Stimulated activated CD4-positive, alpha-beta T cell treated with anti-CD3 and anti-CD28 coated beads, TNF-alpha, amount 100 ng/mL, for 1 hour (primary cell): ENCODE measurements at places on chromosomes 7 and 10.

GRCh38 chr10:2927958-2928840 is 139.1 kb upstream of the PFKP start:
- DNase-seq: no peak

- DNase-seq: no peak
Observed at GRCh38 chr10:72316748-72317435, 37.8 kb downstream of the DNAJB12 start.

- DNase-seq: no peak
Observed at GRCh38 chr10:96955794-96956193, 123.7 kb downstream of the LCOR start.

- no peak for DNase-seq
Observed at GRCh38 chr7:124780056-124780455, 14.5 kb upstream of the GPR37 start.

DNA sequence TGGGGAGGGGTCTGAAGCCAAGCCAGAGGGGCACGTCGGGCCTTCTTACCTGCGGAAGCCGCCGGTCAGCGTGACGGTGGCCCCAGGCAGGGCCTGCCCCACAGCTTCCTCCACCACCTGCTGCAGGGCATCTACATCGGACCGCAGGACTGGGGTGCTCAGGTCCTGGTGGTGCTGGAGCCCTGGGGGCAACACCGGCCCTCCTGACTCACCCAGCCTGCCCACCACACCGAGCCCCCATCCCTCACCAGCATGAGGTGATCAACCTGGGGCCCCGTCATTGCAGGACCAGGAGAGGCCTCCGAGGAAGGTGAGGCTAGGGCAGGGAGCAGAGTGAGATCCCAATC is 8.0 kb downstream of the POLM start:
- no peak for DNase-seq

GRCh38 chr10:3385487-3385886 is 212.9 kb upstream of the PITRM1 start:
- DNase-seq: no peak

- DNase-seq: no peak
Observed at GRCh38 chr10:88899886-88900285, 19.8 kb downstream of the STAMBPL1 start.

- DNase-seq: no peak
Observed at GRCh38 chr7:1404898-1405548, 54.2 kb downstream of the MICALL2 start.

GRCh38 chr10:72318418-72319262 is 36.1 kb downstream of the DNAJB12 start:
- no peak for DNase-seq

- DNase-seq: no peak
Observed at GRCh38 chr10:71088054-71088453, 124.3 kb upstream of the UNC5B start.

- DNase-seq: no peak
Observed at GRCh38 chr10:49299816-49300139, 808 bp downstream of the C10orf71 start.

GRCh38 chr10:126268013-126268920 is 120.0 kb downstream of the ADAM12 start:
- DNase-seq: no peak

GRCh38 chr10:116665541-116666125 is 44.9 kb downstream of the PNLIPRP2 start:
- no peak for DNase-seq

DNA sequence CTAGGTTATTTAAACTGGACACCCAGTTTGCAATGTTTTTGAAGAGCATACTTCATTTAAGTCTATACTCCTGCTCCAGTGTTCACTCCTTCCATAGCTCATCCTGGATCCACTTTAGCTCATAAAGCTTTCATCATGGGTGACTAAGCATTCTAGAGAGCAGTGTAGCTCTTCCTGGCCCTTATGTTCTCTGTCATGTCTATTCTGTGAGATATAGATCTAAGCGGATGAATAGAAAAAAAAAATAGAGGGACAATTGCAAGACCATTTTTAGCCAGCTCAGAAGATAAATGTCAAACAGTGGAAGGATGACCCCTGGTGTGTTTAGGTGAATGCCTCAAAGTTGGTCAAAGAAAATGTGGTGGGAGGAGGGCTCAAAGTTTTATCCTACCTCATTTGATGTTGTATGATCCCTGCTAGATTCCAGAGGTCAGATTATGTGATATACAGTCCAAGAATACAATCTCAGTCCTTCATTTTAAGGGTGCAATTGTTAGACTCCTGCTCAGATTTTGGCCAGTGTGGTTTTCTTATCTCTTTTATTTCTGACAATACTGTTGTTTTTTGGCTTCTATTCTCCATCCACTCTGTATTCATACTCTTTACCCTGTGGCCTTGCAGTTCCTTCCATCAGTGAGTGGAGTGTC is 7.5 kb upstream of the HECW1 start:
- DNase-seq: no peak

DNA sequence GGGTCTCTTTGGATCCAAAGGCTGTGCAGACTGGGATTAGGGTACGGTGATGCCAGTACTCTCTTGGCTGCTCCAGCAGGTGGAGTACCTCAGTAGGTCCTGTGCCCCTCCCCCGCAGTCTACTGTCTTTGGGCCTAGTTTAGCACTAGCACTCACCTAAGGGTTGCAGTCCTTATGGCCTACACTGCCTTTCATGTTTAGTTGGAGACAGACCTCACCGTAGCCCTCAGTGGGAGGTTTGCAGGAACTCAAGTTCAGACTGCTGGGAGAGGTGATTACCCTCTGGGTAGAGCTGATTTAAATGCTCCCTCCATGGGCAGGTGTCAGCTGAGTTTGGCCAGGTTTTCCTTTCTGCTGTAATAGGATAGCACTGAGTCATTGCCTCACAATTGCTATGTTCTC is 210.8 kb upstream of the TMEM196 start:
- DNase-seq: no peak

- no peak for DNase-seq
Observed at GRCh38 chr7:131288450-131288849, 39.2 kb upstream of the MKLN1 start.

DNA sequence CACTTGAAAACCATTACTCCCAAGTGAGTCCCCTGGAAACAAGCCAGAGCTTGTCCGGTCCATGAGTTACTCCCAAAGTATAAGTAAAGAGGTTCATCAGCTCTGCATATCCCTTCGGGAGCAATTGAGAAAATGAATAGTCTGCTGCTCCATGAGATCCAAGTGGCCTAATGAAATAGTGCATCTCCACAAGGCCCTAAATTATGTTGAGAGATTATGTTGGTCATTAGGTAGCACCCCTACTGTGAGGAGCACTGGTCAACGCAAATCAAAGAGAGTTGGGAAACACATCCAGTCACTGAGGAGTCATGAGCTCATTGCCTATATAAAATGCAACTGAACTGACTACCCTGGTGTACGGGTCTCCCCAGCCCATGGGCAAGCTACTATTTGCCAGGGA is 205.5 kb upstream of the AOAH start:
- no peak for DNase-seq

DNA sequence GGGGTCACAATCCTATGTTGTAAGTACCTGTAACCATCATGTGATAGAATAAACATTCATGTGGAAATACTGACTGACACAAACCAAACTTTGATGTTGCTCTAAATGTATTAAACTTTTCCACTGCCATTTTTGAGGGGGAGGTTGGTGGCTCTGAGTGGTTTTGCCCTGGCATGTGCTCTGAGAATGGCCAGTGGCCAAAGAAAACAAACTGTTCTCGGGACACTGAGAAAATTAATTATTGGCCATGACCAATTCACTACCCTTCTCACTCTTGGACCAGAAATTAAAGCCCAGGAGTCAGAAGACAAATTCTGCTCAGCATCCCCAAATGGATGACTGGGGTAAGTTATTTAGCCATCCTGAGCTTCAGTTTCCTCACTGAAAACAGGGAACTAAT is 195.9 kb downstream of the XPNPEP1 start:
- no peak for DNase-seq

- DNase-seq: no peak
Observed at GRCh38 chr7:129258649-129259389, 34.0 kb downstream of the AHCYL2 start.

- DNase-seq: no peak
Observed at GRCh38 chr10:5282137-5282536, 82.6 kb upstream of the UCN3 start.

DNA sequence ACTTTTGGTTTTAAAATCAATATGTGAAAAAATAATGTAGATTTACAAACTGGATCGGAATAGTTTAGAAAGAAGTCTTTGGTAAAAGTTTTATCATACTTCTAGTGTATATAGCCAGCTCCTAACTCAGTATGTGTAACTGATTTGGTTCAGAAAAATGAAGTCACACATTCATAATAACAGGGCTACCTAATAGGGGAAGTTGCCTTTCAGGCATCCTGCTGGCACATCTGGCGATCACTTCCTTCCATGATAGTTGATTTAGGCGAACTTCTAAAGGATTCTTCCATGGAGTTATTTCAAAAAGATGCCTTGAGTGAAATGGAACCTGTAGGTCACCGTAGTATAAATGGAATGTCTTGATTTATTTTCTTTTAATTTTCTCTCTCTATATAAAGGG is 69.1 kb downstream of the SHH start:
- no peak for DNase-seq

- no peak for DNase-seq
Observed at GRCh38 chr10:25902002-25902401, 32.0 kb upstream of the MYO3A start.

GRCh38 chr10:123069246-123069986 is 60.6 kb downstream of the ACADSB start:
- no peak for DNase-seq

DNA sequence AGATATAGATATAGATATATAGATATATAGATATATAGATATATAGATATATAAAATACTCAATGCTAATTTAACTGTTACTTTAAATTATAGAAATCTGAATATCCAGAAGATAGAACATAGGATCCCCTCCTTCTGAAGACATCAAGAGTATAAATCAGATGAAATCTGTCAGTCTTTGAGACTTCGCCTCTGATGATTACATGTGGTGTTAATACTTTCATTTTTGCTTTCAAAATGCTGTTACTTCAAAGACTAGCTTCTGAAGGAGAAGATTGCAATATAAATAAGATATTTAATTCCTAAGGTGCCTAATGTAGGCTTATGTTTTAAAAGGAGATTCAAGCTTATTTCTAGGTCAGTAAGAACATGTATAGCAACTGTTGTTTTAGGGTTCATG is 180.4 kb downstream of the TSPAN12 start:
- no peak for DNase-seq

DNA sequence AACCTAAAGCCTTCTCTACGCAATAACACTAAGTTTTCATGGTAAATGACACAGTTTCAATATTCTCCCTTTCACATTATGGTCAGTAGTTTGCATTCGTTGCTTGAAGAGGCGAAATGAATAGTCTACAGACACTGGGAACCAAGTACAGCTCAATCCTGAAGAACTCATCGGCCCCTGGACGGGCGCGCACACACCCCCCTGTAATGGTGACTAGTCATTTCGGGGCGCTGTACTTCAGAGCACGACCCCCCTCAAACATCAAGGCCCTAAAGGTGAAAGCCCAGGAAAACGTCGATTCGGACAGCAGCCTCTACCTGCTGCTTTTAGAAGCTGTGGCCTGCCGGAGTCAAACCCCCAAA is 1.0 kb downstream of the NT5C2 start:
- DNase-seq: no peak

DNA sequence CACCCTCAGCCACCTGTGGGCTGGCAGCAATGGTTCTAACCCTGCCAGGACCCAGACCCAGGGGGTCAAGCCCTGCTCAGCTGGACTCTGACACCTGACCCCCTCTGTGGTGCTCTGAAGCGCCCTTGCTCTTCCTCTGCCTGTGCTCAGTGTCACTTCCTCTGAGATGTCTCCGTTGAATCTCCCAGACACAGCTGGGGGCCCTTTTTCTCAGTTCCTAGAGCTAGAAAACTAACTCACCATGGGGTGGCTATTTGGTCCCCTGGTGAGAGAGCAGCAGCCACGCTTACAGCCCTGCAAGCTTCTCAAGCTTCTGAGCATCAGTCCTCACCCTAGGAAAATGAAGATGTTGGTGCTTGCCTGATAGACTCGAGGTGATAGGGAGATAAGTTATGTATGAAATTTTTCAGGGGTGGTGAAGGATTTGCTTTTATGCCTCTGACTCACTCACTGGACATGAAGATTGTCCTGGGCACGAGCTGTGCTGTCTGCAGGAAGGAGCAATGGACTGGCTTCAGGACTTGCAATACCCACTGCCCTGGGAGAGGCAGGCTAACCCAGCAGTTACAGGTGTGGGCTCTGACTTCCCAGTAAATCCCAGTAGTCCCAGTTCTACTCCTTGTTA is 29.6 kb downstream of the COL13A1 start:
- no peak for DNase-seq

GRCh38 chr10:79106256-79107050 is 37.7 kb downstream of the ZMIZ1 start:
- DNase-seq: no peak

DNA sequence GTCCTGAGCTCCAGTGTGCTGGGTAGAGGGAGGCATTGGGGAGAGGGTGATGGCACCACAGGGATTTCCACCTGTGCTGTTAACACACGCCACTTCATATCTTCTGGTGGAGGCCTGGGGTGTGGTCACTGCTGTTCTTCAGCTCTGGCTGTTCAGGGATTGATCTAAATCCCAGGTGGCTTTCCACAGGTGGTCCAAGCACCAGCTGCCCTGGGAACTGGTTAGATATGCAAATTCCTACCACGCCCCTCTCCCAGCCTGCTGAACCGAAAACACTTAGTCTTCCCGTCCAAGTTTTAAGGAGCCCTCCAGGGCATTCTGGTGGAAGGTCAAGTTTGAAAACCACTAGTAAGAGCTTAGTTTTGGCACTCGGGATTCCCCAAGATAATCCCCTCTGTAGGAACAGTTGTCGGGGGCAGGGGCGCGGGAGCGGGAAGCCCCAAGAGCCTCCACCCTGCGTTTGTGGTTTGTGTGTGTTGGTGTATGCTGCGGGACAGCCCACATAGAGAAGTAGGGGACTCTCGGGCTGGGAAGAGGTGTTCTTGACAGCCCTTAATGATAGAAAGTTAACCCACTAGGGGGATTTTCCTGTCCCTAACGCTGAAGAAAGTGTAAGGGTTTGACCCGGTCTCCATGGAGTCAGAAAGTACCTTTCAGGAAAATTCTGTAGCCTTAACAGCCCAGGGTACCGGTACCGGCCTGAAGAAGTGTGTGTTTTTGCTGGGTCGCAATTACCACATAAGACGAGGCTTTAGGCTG is 5.1 kb downstream of the DEPP1 start:
- no peak for DNase-seq

- no peak for DNase-seq
Observed at GRCh38 chr7:28627896-28628295, 215.6 kb downstream of the CREB5 start.

GRCh38 chr10:24552346-24553016 is 171.2 kb downstream of the ARHGAP21 start:
- DNase-seq: no peak

DNA sequence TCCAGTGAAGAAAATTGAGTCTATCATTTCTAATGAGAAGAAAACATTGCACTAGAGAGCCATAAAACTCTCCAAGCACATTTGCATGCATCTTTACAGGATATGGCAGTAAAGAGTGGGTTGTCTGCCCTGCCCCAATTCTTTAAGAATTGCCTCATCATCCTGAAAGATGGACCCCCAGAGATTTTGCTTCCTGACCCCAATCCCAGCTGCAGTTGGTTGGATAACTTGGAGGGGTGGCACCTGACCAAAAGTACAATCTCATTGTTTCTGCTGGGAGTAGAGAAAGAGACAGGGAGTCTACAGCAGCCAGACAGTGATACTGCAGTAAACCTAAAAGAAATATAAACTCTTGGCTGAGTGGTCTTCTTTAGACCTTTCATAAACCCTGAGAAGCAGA is 49.1 kb upstream of the ADCY1 start:
- DNase-seq: no peak

- DNase-seq: no peak
Observed at GRCh38 chr10:76874896-76875295, 762.7 kb downstream of the KCNMA1 start.
